ENCODE measurements at places on chromosomes 5 and 9.

GRCh38 chr5:6705088-6705487, 8.1 kb upstream of the TENT4A start:
- DNase-seq: no peak

GRCh38 chr5:75152860-75153259, 83.8 kb downstream of the ANKRD31 start:
- DNase-seq: no peak

DNA sequence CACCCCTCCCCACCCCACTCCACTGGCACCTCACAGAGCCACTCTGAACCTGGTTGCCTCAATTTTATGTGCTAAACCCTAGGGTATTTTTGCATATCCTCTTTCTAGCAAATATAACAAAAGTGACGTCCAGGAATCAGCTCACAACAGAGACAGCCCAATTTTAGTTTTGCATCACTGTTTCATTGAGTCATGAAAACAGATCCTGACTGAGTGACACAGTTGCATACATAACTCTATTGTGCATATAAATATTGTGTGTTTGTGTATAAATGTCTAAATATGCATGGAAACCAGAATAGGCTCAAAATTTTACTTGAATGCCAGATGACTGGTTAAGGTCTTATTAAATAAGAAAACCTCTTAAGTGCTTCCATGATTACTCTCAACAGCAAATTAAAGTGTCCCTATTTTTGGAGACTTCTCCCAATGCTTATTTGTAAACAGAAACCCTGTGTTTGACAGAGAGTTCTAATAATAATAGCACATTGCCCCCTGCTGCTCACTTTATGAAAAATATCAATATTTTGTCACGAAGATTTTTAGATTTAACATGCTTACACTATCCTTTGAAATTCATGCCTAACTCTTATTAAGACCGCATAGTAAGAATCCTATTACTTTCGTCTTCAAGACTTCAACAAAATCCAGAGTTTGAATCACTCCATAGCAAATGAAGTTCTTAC, 75.5 kb upstream of the PRRC1 start:
- peak; percentile 74 for DNase-seq

GRCh38 chr5:135102716-135103574, 68.9 kb upstream of the PITX1 start:
- no peak for DNase-seq

DNA sequence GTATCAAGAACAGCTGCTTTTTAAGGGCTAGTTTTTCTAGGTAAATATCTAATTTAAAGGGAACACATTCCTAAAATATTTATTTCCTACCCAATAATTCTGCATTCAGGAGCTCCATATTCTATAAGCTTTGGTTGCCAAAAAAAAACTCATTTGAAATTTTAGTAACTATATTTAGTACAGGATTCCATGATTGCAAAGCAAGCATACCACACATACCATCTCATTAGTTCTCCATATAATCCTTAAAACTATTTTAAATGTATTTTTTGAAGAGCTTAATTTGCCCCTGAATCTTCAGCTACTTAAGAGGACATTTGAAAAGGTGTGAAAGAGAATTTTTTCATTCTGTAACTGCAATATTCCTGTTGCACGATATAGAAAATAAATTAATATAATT, 877.0 kb downstream of the NR2F1-AS1 start:
- no peak for DNase-seq

DNA sequence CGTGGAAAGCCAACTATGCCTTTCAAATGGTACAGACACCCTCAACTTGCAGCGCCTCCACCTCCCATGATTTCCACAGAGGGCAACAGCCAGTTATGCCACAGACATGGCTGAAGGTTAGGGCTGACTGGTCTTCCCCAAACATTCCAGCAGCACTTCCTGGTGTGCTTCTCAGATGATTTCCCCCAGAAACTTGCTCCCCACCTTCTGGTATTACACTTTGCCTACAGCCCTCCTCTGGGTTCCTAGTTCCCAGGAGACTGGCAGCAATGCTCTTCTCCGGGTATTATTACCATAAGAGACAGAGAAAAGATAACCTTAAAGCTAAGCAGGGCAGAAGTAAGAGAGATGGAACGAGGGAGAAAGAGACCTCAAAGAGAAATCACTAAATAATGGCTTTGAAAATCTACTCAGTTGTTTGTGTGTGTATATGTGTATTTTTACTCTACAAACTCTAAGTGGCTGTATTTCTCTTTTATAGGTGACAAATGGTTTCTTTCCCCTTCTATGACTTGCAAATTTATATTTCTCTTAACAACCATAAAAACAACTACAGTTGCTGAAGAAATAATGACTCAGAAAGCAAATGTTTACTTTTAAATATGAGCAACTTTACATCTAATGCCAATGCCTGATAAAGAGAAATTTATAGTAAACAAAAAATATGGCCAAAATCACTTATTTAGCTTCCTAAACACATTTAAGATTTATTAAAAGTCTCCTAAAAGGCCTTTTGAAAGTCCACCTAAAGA, 133.8 kb downstream of the PDE4D start:
- DNase-seq: no peak

- no peak for DNase-seq
Observed at GRCh38 chr5:63125392-63125791, 546.8 kb downstream of the LRRC70 start.

DNA sequence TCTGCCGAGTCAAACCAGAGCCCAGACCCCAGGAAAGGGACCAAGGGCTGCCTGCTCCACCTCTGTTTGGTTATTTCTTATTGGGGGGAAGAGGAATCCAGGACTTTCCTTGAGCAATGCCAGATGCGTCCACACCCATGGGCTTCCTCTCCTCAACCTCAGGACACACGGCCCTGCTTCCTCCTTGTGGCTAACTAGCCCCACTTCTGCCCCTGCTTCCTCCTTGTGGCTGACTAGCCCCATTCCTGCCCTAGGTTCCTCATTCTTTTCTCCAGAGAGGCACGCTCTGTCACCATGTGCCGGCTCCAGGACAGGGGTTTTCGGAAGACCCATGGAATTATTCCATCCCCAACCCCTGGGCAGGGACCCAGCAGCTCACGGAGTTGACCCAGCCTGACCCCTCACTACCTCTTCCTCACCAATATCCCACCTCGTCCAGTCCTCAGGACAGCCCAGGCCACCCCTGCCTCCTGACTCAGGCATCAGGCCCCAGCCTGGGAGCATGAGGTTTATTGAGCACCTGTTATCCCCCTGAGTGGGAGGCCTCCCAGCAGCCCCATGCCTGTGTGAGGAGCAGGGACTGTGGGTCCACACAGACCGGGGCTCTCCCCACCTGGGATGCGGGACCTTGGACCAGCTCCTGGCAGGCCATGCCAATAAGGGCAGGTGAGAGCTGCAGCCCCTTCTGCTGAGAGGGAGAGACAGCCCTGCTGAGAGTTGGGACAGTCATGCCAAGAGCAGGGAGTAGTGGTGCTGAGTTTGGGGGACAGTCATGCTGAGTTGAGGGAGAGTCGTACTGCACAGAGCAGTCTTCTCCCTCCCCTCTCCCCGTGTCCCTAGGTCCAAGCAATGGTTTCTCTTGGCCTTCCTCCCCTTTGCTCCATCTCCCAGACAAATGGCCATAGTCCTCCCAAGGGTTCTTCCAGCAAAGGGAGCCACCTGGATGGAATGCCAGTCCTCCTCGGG, 11.8 kb upstream of the FCN1 start:
- peak; percentile 29 for DNase-seq

DNA sequence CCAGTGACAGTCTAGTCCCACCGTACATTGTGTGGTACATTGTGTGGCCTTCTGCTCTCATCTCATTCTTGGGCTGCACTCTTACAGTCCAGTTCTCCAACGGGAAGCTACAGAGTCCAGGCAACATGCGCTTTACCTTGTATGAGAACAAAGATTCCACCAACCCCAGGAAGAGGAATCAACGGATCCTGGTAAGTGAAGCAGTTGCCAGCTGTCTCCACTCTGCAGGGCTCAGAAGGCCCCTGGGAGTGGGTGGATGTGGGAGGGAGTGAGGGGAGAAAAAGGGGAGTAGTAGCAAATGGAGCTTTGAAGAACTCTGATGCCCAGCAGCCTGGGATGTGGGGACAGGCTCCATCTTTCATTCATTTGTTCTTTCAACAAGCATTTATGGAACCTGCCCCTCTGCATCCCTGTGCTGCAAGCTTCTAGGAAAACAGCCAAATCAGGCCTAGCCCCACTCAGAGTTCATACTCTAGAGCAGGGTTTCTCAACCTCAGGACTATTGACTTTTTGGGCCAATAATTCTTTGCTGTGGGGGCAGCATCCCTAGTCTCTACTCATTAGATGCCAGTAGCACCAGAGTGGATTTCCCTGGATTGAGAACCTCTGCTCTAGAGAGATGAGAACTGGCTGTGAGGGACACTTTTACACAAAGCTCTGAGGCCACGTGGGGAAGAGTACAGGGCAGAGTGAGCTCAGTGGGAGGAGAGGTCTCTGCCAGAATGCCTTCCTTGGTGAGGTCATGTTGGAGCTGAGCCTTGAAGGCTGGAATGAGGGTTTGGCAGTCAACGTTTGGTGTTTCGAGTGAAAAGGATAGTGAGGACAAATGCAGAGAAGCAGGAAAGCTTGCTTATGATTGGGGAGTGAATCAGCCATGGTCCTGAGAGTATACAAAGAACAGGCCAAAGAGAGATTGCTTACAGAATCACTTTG, 1.1 kb downstream of the POLR1E start:
- DNase-seq: peak; percentile 51

DNA sequence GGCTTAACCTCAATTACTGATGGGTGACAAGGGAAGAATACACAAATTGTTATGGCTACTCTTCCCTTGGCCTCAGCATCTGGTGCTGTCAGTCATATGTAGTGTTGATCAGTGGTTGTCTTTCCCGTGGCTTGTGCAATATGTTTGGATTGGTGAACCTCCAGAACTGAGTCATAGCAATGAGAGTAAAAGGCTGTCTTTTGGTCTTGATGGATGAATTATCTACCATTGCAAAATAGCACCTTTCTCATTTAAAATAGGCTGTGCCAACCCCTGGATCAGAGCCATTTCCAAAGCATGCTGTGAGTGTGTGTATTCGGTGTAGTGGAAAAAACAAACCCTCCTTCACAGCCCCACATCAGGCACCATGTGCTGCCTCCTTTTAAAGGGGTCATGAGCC, 14.6 kb upstream of the F2R start:
- DNase-seq: no peak

- no peak for DNase-seq
Observed at GRCh38 chr9:123945532-123945931, 15.6 kb upstream of the DENND1A start.

GRCh38 chr9:117034866-117035265, 347.8 kb downstream of the TRIM32 start:
- peak; percentile 1 for DNase-seq

DNA sequence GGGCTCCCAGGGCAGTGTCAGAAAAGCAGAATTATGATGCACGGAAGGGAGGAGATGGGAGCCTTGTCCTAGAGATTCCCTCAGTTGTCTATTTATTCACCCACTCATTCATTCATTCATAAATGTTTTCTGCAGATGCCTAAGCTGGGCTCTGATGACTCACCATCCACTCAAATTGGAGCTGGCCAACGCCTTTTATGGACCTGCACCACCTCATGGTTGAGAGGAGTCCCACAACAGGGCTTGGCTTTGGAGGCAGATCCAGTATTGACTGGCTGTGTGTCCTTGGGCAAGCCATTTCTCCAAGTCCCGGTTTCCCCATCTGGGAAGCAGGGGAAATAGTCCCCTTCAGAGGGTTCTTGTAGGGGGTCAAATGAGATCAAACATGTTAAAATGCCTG, 227.8 kb downstream of the MELK start:
- no peak for DNase-seq

DNA sequence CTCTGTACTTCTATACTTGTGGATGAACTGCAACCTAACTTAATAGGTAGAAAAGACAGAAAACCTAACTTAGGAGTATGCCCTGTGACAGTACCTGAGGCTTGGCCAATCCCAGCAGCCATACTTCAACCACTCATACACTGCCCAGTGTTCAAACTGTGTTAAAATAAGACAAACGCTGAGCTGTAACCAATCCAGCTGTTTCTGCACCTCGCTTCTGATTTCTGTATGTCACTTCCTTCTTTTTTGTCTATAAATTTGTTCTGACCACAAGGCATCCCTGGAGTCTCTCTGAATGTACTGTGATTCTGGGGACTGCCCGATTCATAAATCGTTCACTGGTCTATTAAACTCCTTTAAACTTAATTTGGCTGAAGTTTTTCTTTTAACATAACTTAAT, 41.4 kb downstream of the AUH start:
- no peak for DNase-seq

DNA sequence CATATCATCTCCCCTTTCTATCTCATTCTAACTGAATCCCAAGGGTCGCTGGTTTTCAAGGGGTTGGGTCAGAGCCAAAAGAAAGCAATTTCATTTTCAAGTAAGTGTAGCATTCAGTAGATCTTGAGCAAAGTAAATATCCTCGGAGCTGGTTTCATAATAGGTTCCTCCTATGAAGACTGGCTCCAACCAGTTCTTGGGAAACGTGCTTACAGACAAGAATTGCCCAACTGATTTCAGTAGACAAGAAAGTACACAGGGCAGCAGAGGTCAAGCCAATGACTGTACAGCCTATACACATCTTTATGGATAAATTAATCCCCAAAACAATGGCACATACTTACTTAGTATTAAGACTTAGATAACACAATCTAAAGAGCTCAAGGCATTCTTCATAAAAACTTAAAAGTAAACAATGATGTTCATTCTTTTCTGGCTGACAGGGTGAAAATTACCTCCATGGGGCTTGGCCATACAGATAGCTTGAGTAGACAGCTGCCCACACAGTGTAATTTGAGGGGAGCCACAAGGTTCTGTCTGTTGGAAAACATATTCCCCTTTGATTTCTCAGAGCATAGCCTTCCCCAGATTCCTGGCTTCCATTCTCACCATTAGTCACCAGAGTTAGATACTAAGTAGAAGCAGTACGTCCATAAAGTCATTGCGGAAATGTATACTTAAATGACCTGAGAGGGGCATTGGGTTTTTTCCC, 163.9 kb downstream of the ARRDC3 start:
- DNase-seq: no peak

DNA sequence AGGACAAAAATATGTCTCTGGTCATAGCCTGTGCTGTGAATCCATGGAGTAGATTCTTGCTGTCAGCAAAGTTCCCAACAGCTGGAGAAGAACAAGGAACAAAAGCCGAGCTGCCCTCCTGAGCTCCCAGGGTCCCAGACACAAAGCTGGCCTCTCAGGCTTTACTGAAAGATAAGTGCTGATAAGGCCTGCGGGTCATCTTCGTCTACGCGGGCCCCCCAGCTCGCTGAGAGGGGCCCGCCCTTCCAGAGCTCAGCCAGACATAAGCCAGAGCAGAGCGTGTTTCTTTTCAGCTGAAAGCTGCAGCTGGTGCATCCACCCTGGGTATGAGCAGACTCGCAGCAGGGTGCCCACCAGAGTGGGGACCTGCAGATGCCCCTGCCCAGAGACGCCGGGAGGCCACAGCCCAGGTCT, 84.7 kb downstream of the HSD17B3 start:
- no peak for DNase-seq

DNA sequence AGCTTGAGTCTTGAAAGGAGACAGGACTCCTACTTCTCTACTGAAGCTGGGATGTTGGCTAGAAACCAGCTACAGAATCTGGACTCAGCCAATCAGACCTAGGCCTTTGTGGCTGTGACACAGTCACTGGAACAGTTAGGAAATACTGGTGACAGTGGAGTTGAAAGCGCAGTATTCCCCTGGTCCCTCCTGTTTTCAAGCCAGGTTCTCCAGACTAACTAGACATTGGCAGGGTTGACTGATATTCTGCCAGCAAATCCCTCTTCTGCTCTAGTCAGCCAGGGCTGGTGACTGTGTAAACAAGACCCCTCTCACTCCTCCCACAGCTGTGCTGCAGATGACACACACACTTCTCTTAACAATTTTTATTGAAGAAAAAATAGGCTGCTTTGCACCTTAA, 8.7 kb downstream of the SHROOM1 start:
- peak; percentile 89 for DNase-seq

GRCh38 chr5:36621985-36622384, 15.6 kb downstream of the SLC1A3 start:
- DNase-seq: no peak
